ENCODE measurements at places on chromosomes 16 and 17.
A peak's percentile ranks its signal among the peaks of the same experiment; 100 is the strongest.

DNA sequence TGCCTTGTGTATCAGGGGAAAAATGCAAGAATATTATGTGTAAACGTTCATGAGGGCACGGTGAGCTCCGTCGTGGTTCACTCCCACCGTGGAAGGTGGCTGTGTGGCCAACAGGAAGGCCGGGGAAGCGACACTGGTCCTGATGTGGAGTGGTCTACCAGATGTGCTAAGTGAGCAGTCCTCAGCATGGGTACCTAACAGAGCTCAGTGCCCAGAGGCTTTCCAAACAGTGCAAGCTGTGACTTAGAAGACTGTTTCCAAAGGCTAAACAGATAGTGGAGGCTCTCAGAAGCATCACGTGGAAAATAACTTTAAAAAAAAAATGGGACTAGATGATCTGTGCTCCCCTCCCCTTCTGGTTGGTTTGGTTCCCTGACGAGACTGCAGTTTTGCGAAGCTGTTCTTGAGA is 199.3 kb upstream of the CHMP6 start:
- no peaks in the 10 kb centered on the region for H3K27me3 ChIP-seq
- H3K36me3 ChIP-seq = peaks cover 19% of the 10 kb centered on the region

- no peak overlapping the region for H3K4me3 ChIP-seq
- H3K36me3 ChIP-seq = no peaks in the 10 kb centered on the region
- no peak overlapping the region for H3K27ac ChIP-seq
- DNase-seq = no peak
Observed at GRCh38 chr17:30237296-30238002, 2.0 kb upstream of the SLC6A4 start.

- no peaks in the 10 kb centered on the region for H3K27me3 ChIP-seq
- peaks cover 5% of the 10 kb centered on the region for H3K36me3 ChIP-seq
- DNase-seq = no peak
- peaks cover 20% of the 10 kb centered on the region for H3K4me1 ChIP-seq
- peak overlapping the region; percentile 80 for H3K27ac ChIP-seq
Observed at GRCh38 chr17:8681170-8681949, 50.8 kb upstream of the MYH10 start.

GRCh38 chr17:17495536-17496188 is 533 bp downstream of the RASD1 start:
- DNase-seq = no peak
- peak overlapping the region; percentile 78 for H3K27ac ChIP-seq
- H3K4me1 ChIP-seq = peaks cover 19% of the 10 kb centered on the region
- peak overlapping the region; percentile 75 for H3K4me3 ChIP-seq
- H3K36me3 ChIP-seq = peaks cover 11% of the 10 kb centered on the region
